ENCODE measurements at places on chromosomes 12 and 14.
A peak's percentile ranks its signal among the peaks of the same experiment; 100 is the strongest.

DNA sequence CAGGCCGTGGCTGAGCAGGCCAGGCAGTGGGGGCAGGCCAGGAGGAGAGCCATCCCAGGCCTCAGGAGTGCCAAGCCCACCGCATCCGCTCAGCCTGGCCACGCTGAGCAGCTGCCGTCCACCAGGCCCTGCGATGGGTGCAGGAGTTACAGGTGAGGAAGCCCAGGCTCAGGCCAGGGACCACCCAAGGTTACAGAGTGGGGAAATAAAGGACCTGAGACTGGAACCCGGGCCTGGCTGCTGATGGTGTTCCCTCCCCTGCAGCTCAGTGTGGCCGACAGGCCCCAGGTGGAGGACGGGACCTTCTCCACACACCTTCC is 49.0 kb upstream of the DIO3 start:
- DNase-seq, result no peak

- no peak for DNase-seq
Observed at GRCh38 chr14:33103489-33103888, 164.8 kb downstream of the NPAS3 start.

- no peak for DNase-seq
Observed at GRCh38 chr14:79658221-79658620, 553.1 kb downstream of the DIO2 start.

- DNase-seq, result no peak
Observed at GRCh38 chr12:114794049-114794558, 110.1 kb upstream of the TBX3 start.

DNA sequence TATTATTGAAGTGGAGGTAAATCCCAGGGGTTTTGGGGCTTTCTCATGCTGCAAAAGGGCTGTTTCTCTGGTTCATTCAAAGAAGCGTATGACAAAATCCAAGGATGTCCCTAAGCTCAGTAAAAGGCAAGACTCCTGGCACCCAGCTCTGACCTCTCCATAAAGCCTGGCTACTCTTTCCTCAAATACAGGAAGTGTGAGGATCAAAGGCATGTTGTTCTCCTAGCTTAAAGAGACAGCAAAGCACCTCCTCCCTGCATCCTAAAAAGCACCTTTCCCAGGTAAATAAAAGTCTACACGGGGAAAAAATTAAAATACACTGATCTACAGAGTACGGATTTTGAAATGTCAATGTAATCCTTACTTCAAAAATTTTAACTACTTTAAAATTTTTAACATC is 118.6 kb downstream of the LMNTD1 start:
- DNase-seq, result no peak

DNA sequence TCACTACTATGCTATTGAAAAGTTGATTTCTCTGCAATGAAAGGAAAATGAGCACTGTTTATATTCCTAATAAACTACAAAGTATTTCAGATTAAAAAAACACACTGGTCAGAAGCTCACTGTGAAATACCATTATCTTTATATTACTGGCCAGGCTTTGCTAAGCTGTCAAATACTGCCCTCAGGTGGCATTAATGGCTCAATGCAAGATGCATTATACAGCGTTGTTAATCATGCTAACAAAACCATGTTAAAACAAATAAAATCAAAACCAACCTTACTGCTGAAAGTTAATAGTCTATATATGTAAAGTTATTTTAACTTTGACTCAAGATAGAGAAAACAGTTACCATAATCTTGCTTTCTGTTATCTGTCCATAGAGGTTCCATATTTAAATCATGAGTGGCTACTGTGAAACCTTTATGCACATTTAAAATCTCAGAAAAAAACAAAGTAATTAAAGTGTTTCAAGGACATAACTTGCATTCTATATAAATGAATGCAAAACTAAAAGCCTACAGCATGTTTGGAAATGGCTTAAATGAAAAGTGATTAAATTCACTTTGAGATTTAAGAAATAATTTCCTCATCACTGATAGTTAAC is 121.7 kb downstream of the RALGAPA1 start:
- DNase-seq, result peak; percentile 51

- DNase-seq, result no peak
Observed at GRCh38 chr12:10031321-10031720, 839 bp downstream of the CLEC9A start.

- no peak for DNase-seq
Observed at GRCh38 chr12:80212938-80213645, 113.8 kb downstream of the OTOGL start.

DNA sequence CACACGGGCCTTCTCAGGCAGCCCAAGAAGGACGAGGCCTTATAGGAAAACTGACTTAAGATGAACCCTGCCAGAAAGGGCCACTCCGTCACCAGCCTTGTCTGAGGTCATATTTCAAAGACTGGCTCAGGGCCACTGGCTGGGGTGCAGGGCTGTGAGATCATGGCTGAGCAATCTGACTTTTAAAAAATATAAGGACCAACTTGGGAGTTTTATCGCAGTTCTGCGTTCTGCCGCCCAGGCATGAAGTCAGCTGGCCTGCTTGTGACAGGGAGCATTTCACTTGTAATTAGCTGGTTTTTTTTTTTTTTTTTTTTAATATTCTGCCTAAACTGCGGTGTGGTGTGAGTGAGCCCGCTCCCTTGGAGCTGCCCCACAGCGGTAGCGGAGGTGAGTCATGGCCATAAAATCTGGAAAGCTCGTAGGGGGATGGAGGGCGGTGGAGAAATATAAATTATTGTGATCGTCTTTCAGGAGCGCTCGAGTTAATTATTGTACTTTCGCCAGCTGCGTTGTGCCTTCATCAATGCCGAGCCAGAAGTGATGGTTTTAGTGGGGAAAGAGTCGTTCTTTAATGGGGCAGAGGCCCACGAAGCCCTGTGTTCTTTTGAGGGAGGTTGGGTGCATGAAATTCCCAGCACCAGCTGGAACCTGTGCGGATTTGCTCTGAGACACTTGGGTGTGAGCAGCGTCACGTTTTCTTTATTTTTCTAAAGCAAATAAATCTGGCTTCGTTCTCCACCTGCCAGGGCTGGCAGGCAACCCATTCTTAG is 231.9 kb downstream of the C12orf75 start:
- DNase-seq, result no peak

DNA sequence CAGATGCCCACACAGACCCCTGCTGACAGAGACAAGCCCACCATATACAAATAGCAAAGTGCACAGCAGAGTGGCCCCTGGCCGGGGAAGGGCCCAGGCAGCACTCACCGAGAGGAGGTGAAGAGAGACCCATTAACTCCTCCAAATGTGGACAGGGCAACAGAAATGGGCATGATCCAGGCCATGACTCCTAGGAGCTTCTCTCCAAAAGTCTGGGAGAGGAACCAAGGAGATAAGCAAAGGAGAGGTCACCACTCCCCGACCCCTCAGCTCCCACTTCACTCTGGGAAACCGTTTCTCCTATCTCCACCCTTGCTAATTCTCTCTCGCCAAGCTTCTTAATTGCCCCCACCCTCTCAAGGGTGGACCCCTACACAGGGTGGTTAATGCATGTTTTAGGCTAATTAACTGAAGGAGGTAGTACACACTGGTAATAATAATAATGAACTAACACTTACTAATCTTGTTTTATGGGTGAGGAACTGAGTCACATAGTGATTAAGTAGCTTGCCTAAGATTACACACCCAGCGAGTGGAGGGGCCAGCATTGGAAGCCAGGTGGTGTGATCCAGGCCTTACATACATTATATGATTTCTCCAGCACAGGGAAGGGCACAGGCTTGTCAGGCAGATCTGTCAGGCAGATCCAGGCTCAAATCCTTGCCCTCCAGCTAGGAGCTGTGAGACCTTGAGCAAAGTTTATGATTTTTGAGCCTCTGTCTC is 18.9 kb upstream of the CEBPE start:
- DNase-seq, result no peak

DNA sequence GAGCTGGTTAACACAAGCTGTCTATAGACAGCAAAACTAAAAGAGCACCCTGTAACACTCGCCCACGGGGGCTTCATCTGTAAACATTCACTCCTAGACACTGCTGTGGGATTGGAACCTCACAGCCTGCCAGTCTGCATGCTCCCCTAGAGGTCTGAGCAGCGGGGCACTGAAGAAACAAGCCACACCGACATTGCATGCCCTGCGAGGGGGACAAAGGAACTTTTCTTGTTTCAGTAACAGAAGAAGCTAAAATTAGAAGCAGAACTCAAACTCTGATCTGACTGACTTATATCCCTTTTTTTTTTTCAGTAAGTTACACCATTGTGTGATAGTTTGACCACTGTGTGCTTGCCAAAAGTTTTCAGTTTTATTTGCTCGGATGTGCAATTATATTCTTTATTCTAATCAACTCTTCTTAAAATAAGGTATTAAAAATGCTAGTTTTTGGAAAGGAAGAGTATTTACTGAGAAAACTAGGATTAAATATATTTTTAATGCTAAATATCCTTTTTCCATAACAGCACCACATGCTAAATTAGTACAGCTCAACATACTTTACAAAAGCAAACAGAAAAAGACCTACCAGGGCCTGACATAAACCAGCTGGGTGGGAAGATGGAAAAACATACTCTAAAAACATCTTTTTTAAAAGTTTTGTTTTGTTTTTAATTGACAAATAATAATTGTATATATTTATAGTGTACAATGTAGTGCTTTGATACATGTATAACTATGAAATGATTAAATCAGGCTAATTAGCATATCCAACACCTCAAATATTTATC is 100.2 kb downstream of the EPS8 start:
- DNase-seq, result no peak

DNA sequence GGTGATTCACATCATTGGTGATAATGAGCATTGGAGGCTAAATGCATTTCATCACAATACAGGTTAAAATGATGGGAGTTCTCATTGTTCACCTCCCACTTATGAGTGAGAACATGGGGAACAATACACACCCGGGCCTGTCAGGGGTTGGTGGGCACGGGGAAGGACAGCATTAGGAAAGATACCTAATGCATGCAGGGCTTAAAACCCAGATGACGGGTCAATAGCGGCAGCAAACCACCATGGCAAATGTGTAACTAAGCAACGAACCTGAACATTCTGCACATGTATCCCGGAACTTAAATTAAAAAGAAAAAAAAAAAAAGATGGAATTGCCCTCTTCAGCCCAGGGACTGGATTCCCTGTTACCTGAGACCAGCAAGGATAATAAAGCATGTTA is 2.3 kb upstream of the LUM start:
- DNase-seq, result no peak

DNA sequence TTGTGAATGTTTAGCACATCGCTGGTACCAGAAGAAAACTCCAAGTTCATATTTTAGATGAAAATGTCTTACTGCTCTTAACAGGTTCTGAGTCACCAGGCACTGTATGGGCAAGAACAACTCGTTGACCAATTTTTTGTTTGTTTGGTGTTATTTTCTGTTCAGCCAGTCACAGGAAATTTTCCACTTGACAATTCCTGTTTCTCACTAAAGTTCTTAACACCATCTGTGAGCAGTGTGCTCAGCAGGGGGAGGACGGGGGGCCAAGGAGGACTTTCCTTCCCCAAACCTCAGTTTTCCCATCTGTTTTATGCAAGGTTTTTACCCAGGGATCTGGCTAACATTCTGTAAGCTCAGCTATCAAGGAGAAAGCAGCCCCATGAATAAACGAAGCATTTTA is 3.0 kb downstream of the NUAK1 start:
- no peak for DNase-seq

DNA sequence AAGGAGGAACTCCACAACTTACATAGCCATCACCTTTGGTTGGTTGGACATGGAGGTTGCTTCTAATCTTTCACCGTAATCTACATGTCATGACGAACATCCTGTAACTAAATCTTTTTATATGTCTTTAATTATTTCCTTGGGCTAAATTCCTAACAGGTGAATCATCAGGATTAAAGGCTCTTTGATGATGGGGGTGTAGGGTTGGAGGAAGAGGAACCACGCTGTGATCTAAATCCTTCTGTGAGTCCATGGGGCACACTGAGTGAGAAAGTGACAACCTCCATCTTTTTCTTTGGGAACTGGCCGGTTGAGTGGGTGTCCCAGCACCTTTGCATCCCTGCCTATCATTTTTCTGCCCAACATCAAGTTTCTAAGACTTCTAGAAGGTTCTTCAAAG is 31.1 kb upstream of the MAP1LC3B2 start:
- DNase-seq, result no peak

- no peak for DNase-seq
Observed at GRCh38 chr12:84038242-84038641, 874.4 kb downstream of the SLC6A15 start.

DNA sequence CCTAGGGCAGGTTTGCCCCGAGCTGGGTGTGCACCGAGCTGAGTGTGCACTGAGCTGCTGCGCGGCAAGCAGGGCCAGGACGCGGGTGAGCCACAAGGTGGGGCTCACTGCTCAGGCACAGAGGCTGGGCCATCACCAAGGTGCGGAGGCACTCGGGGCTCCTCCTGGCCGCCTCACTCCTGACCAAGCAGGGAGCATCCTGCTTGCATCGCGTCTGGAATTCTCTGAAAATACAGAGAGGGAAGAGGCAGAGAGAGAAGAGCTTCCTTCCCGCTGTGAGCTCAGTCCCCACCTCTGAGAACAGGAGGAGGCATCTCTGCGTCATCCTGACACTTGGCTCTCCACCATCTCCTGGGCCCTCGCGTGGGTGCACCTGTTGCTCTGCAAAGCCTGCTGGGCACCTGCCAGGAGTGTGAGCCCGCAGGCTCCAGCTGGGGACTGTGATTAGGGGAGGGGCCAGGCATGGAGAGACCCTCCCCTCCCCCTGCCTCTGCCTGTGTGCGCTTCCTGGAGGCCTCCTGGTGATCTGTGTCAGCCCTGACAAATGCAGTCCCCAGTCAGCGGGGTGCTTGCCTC is 116.3 kb downstream of the GLT1D1 start:
- no peak for DNase-seq

- DNase-seq, result no peak
Observed at GRCh38 chr12:122166422-122167349, 7.3 kb downstream of the IL31 start.

DNA sequence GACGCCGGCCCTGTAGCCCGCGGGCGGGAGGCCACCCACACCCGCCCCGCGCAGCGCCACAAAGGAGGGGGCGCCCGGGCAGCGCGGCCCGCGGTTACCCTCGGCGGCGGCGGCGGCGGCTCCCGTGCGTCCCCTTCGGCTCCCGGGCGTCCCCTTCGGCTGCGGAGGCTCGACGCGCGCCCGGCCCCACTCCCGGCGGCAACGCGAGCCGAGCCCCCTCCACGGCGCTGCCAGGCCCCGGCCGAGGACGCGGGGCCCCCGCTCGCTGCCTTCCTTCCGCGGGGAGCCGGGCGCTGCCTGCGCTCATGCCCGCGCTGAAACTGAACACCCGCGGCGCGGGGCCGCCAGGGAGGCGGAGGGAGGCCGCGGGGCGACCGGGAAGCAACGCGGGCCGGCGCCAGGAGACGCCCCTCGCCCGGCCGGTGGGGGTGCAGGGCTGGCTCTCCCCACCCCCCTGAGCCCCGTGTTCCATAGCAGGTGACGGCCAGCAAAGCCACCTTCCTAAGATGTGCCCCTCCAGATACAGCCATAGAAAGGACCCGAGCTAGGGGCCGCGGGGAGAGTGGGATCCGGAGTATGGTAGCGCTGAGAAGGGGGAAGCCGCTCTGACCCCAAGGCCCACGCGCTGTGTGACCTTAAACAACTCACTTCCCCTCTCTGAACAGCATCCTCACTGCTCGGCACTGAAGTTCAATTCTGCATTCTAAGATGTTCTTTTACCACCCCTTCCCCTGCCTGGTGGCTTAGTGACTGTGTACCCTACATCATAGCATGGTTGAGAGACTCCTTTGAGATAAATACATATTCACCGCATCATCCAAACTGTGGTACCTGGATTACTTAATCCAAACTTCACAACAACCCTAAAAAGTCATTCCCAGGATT is 42.8 kb downstream of the KDM2B start:
- DNase-seq, result peak; percentile 38

- no peak for DNase-seq
Observed at GRCh38 chr12:124556896-124557501, 10.4 kb downstream of the NCOR2 start.

GRCh38 chr12:113239811-113240331 is 18.6 kb downstream of the TPCN1 start:
- DNase-seq, result no peak

- peak; percentile 20 for DNase-seq
Observed at GRCh38 chr14:89724628-89724960, 229.9 kb downstream of the EFCAB11 start.

All from T-helper 2 cell (primary cell).